Effector CD4-positive, alpha-beta T cell (primary cell): ENCODE measurements at places on chromosomes 7 and 10.

DNA sequence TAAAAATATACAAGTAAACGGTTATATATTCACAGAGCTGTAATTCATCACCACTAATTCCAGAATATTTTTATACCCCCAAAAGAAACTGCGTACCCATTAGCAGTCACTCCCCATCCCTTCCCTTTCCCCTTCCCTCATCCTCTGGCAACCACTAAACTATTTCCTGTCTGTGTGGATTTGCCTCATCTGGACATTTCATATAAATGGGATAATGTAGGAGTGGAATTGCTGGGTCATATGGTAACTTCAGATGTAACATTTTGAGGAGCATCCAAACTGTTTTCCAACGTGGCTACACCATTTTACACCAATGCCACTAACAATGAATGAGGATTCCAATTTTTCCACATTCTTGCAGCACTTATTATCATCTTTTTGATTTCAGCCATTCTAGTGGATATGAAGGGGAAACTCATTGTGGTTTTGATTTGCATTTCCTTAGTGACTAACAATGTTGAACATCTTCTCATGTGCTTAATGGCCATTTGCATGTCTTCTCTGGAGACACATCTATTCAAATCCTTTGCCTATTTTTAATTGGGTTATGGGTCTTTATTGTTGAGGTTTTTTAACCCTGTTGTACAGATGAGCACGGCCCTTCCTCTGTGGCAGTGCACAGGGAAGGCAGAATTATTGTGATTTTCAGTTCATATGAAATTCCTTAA, 79.2 kb downstream of the RBM20 start:
- no peak for DNase-seq

- no peak for DNase-seq
These were observed 105.7 kb upstream of the SEC61G start for GRCh38 chr7:54864663-54865062.

DNA sequence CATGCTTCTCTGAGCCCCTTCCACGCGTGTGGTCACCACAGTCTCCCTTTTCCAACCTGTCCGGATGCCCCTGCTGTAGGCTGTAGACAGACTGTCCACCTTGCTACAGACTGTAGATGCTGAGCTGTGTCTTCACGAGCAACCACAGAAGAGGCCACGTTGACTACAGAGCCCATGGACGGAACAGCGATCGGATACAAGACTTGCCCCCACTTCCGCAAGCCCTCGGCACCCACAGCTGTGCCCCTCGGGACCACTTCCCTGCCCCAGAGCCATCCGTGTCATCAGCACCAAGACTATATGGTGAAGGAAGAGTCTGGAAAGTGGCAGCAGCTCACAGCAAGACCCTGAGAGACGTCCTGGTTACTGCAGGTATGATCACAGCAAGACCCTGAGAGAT, 491.4 kb downstream of the DNAJB6 start:
- DNase-seq: no peak

GRCh38 chr7:133021196-133021595, 60.7 kb downstream of the CHCHD3 start:
- no peak for DNase-seq

DNA sequence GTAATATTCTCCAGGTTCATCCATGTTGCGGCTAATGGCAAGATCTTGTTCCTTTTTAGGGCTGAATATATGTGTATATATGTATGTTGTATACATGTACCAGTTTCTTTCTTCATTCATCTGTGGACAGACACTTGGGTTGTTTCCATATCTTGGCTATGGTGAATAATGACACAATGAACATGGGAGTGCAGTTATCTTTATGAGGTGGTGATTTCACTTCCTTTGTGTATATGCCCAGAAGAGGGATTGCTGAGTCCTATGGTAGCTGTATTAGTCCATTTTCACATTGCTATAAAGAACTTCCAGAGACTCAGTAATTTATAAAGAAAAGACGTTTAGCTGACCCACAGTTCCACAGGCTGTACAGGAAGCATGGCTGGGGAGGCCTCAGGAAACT, 17.1 kb upstream of the TSPAN15 start:
- no peak for DNase-seq

DNA sequence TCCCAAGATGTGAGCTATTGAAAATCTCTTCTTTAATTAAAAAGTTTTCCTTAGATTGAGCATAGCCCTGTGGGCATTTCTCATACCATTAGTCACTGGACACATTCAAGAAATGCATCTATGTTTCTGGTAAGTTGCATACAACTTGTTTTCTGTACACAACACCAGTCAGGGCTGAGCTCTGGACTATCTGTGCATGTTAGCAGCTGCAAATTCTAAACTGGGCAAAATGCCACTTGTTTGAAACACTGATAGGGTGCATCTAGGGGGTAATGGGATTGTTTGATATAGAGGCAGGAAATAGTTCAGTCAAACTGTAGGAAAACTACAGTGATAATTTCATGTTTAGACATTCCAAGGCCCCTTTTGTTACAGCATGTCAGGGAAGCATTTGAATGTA, 145.6 kb upstream of the NPY start:
- no peak for DNase-seq

DNA sequence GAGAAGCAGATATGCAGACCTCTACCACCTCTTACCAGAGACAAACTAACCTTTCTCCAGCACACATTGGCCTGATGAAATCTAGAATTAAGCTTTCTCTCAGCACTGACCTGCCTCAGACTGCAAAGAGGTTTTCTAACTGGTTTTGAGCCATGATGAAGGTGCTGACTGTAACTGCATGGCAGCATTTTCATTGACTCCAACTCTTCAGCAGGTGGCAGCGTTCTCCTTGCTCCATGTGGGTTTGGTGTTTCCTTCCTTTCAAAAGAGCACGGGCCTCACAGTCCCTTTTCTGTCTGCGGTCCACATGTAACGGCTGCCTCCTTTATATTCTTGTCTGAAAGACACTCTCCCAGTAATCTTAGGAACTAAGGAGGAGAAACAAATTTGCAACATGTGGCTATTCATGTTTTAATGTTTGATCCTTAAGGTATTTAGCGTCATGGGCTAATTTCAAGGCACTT, 12.6 kb downstream of the KLLN start:
- DNase-seq: peak; percentile 31

DNA sequence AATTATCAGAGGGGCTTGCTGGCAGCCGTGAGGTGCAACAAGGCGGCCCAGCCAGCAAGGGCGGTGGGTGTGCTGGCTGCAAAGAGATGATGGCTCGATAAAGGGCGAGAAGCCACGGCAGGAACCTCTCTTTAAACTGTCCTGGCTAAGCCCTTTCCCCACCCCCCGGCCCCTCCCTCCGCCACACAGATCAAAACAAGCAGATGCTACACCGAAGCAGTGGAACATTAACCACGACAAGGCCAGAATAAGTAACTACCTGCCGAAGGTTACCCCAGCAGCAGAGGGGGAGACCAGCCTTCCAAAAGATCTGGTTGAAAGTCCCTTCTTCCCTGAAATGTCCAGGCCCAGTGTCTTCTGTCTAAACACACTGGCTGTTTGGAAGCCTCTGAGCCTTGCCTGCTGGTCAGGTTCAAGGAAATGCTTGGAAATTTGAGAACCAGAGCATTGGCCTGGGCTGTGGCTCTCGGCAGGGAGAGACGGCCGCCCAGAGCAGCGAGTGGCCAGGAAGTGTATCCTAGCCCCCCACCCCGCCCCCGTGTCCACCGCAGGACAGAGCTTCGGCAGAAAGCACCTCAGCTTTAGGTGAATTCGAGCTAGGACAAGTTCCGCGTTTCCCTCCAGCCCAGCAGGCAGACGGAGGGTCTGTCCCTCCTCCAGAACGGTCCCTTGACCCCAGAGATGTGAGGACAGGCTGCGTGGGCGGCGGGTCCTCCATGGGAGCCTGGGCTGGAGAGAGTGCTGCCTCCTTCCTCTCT, 2.1 kb downstream of the FAM20C start:
- DNase-seq: no peak

DNA sequence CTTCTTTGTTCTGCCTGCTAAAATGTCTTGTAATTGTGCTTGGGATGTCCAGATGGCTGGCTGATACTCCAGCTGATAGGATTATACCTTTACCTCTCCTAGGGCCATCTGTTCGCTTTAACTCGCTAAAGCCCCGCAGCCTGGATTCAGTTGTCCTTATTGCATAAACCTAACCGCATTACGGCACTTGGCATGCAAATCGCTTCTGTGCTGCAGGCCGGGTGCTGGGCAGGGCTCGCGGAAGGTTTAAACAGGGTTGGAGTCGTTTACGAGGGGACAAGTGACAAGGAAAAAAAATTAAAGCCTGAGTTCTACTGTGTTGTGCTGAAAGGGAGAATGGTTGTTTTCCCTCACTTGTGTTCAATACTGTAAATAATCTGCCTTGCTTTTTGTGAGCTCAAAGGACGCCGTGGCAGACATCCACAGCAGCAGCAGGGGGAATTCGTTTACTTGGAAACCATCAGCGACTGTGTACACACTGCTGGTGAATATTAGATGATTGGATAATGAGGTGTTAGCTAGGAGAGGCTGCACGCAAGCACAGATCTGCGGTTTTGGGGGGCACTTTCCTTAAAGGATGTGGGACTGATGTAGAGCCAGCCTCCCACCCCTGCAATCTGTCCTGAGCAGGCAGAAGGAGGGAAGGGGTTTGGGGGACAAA, 93.0 kb downstream of the EBF3 start:
- no peak for DNase-seq

DNA sequence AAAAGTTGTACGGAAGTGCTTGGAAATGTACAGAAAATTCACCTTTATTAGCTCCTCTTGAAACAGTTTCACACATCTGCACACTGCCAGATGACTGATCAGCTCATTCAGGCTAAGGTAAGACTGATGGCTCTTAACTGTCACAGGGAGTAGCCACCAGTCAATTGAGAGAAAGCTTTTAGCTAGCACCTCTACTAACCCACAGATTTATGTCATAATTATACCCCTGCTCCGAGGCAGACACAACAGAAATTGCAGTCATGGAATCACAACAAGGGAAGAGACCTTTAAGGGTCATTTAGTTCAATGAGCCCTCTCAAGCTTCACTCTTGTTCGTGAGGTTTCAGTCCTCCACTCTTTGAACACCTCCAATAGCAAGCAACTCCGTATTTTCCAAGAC, 235.4 kb downstream of the TRIL start:
- no peak for DNase-seq

- DNase-seq: no peak
These were observed 118.4 kb downstream of the PLPP4 start for GRCh38 chr10:120575411-120575810.

DNA sequence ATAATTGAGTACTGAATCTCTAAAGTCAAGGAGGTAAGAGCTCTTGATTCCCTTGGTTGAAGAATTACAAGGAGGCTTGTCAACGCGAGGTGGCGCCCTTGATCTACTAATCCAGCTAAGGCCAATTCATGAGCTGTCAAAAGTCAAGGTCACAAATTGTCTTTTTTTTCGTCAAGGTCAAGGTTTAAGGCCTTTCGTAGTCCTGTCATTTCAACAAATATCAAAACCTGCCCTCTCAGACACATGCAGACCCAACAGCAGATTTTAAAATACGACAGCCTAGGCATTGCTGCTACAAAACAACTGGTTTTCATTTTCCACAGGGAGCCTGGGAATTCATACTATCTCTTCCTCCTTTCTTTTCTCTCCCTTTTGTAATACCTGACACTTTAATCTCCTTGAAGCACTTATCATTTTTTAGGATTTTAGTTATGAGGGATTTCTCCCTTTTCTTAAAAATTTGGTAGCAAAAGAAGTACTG, 3.6 kb downstream of the HOXA13 start:
- DNase-seq: peak; percentile 85

DNA sequence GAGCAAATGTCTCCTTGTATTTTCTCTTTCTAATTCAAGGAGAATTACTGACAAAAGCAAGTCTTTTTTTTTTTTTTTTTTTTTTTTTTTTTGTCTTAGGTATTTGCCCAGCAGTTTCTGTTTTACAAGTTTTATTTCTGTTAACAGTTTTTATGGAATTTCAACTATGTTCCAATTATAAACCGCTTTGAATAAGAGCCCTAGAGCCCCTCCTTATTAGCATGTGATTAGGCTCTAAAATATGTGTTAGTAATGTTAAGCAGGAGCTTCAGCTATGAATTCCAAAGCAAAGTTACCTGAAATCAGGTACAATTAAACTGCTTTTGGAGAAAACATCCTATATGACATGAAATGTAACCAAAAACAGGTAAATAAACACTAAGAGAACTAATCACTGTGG, 997.0 kb upstream of the POT1 start:
- no peak for DNase-seq

- DNase-seq: no peak
These were observed 7.2 kb downstream of the ANTXRL start for GRCh38 chr10:46293832-46294640.

GRCh38 chr7:85567983-85568382, 381.1 kb upstream of the SEMA3D start:
- no peak for DNase-seq

DNA sequence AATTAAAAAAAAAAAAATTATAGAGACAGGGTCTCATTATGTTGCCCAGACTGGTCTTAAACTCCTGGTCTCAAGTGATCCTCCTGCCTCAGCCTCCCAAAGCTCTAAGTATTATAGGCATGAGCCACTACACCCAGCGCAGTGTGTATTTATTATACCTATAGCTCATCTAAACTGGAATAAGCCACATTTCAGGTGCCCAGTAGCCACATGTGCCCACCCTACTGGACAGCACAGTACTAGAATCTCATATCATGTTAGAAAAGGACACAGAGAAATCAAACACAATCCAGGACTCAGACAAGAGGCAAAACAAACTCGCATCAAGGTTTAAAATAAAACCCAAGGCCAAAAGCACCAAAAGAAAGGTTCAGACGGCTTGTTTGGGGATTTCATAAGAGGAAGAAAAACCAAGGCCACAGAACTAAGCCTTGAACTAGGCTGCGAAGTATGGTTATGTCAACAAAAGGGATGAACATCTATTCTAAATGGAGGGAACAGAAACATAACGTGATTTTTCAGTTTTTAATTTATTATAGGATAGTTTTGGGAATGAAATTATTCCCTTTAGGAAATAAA, 32.3 kb downstream of the SLC16A9 start:
- no peak for DNase-seq

DNA sequence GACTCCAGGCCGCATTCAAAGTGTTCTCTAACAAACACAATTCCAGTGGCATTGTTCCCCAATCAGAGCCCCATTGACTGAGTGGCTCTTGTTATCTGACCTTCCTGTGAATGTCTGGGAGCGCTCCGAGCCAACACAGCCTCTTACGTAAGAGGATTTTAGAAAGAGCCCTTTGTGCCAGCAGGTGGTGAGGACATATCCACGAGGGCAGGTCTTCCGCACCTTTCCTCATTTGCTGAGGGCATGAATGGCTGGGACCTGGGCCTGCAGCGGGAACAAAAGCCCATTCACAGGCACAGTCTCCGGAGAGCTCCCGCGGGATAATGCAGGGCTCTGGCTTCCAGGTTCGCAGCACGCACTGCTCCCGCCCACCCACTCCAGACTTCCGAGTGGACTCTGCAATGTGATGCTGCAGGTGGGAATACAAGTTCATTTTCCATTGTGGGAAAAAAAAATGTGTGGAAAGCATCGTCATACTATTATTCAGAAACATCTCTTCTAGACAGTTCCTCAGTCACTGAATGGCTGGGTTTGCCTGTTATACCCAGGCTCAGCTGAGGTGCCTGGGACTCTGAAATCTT, 295.0 kb upstream of the IGFBP3 start:
- no peak for DNase-seq

DNA sequence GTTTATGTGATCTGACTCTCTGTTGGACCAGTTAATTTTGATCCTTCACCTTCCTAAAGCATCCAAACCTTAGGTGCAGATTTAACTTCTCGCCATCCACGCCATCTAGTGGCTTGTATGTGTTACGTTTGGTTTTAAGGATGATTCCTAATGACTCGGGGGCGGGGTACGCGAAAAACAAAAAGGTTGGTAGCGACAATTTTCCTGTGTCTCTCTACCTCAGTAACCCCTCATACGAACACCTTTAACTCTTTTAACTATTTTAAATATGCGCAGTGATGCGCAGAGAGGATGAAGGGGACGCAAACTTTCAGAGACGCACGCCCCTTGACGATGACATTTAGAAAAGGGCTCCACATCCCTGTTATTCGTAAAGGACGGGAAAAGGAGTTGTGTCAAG, 714 bp upstream of the KCND2 start:
- DNase-seq: no peak
